Cardiac atrium fibroblast (primary cell): ENCODE measurements at places on chromosomes 7 and 10. TPM values are rescaled to one million over a fixed set of nuclear protein-coding genes. Genes with fewer than 3 reads are reported as not detected.

The GRID1 gene
- not detected in 2 replicates for total RNA-seq

The OGDHL gene
- 0.49 TPM in 1 of 2 replicates, not detected in the other for total RNA-seq

The LRRD1 gene
- not detected in 2 replicates for total RNA-seq

The RBM20 gene
- total RNA-seq: not detected in 2 replicates

The MEST gene
- 289 and 504 TPM in 2 replicates for total RNA-seq

The GCK gene
- total RNA-seq: 0.81 TPM in 1 of 2 replicates, not detected in the other

The MSMB gene
- not detected in 2 replicates for total RNA-seq

The MEOX2 gene
- total RNA-seq: 0.81 and 1.8 TPM in 2 replicates

The TLL2 gene
- total RNA-seq: under 0.01 TPM in 1 of 2 replicates, not detected in the other

The JAZF1 gene
- total RNA-seq: 4.9 and 5.4 TPM in 2 replicates

The NME8 gene
- total RNA-seq: not detected in 2 replicates

The OPALIN gene
- not detected in 2 replicates for total RNA-seq

The GATA3 gene
- total RNA-seq: 5.7 TPM in 1 of 2 replicates, not detected in the other

The DGKI gene
- total RNA-seq: 0.36 and 1.8 TPM in 2 replicates

The ZNF365 gene
- 0.16 and 0.36 TPM in 2 replicates for total RNA-seq

The GDF2 gene
- total RNA-seq: not detected in 2 replicates

The MRC1 gene
- total RNA-seq: under 0.01 TPM in 1 of 2 replicates, not detected in the other

The AKR1C8 gene
- not detected in 2 replicates for total RNA-seq

The TUBB8 gene
- not detected in 2 replicates for total RNA-seq

The TSPAN14 gene
- total RNA-seq: 15.1 and 22.7 TPM in 2 replicates

The KCP gene
- not detected in 2 replicates for total RNA-seq

The ZFYVE27 gene
- total RNA-seq: 8.5 and 14.4 TPM in 2 replicates

The SAP25 gene
- not detected in 2 replicates for total RNA-seq

The ANKRD30A gene
- not detected in 2 replicates for total RNA-seq

The IRF5 gene
- total RNA-seq: 0.16 TPM in 1 of 2 replicates, not detected in the other

The ANXA8 gene
- total RNA-seq: 0.16 and 0.54 TPM in 2 replicates

The MSS51 gene
- total RNA-seq: 0.65 and 1.3 TPM in 2 replicates

The CNPY1 gene
- not detected in 2 replicates for total RNA-seq

The GRK5 gene
- 25.9 and 31.2 TPM in 2 replicates for total RNA-seq

The SLIT1 gene
- total RNA-seq: not detected in 2 replicates

The SGCE gene
- 135 and 150 TPM in 2 replicates for total RNA-seq

The SPDYE6 gene
- not detected in 2 replicates for total RNA-seq

The CYP3A7 gene
- total RNA-seq: not detected in 2 replicates

The TYW1B gene
- 3.8 and 3.9 TPM in 2 replicates for total RNA-seq

The LRRC18 gene
- not detected in 2 replicates for total RNA-seq

The HTR7 gene
- total RNA-seq: 2.2 and 2.4 TPM in 2 replicates

The SPDYE1 gene
- total RNA-seq: not detected in 2 replicates

The MAD1L1 gene
- 37.2 and 37.9 TPM in 2 replicates for total RNA-seq

The SFMBT2 gene
- 2.4 and 2.9 TPM in 2 replicates for total RNA-seq

The NRCAM gene
- total RNA-seq: 27.4 and 67.4 TPM in 2 replicates

The ECHDC3 gene
- total RNA-seq: 21.5 and 22.0 TPM in 2 replicates

The IL2RA gene
- total RNA-seq: not detected in 2 replicates

The ARL5B gene
- 11.6 and 13.0 TPM in 2 replicates for total RNA-seq

The ITIH5 gene
- total RNA-seq: 0.18 TPM in 1 of 2 replicates, not detected in the other

The CDH23 gene
- total RNA-seq: 0.18 TPM in 1 of 2 replicates, not detected in the other

The SEMA3C gene
- 21.1 and 61.6 TPM in 2 replicates for total RNA-seq

The NFE2L3 gene
- total RNA-seq: 1.1 and 2.4 TPM in 2 replicates

The AGBL3 gene
- total RNA-seq: under 0.01 TPM in 2 replicates

The GNG11 gene
- 113 and 138 TPM in 2 replicates for total RNA-seq

The LRRC61 gene
- 0.16 TPM in 1 of 2 replicates, not detected in the other for total RNA-seq

The NPM3 gene
- total RNA-seq: 58.3 and 62.8 TPM in 2 replicates

The ARMH3 gene
- 5.8 TPM in 2 replicates for total RNA-seq

The C10orf67 gene
- not detected in 2 replicates for total RNA-seq

The DRGX gene
- not detected in 2 replicates for total RNA-seq

The ASB10 gene
- total RNA-seq: not detected in 2 replicates

The OR9A2 gene
- not detected in 2 replicates for total RNA-seq

The HYAL4 gene
- 0.16 TPM in 1 of 2 replicates, not detected in the other for total RNA-seq

The CDC14C gene
- total RNA-seq: not detected in 2 replicates
